ENCODE measurements at places on chromosomes 4 and X.

GRCh38 chr4:108693819-108694218 is 43.4 kb downstream of the OSTC start:
- no peak for DNase-seq

GRCh38 chr4:65668201-65669089 is 1.8 kb downstream of the EPHA5 start:
- DNase-seq = no peak

- no peak for DNase-seq
Measured at GRCh38 chrX:7072856-7073255, 74.7 kb upstream of the STS start.

DNA sequence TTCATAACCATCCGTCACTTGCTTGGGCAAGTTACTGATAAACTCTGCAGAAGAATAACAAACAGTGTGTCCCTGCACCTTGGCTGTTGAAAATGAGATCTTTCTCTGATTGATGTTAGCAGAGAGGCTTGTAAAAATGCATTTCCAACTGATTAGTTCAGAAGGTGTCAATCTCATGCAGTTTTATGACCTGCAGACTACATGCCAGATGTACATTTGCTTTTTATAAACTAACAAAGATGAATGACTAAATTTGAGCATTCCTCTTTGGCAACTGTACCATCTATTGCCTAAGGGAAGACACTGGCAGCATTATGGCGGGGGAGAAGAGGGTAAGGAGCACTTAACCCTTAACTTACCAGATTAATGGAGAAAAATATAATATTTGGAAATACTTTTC is 192.8 kb downstream of the DCTD start:
- DNase-seq = no peak

Data from T-helper 17 cell (primary cell).